Anterior cingulate cortex (tissue), 58 donors: ENCODE measurements at places on chromosomes 1 and 21.

DNA sequence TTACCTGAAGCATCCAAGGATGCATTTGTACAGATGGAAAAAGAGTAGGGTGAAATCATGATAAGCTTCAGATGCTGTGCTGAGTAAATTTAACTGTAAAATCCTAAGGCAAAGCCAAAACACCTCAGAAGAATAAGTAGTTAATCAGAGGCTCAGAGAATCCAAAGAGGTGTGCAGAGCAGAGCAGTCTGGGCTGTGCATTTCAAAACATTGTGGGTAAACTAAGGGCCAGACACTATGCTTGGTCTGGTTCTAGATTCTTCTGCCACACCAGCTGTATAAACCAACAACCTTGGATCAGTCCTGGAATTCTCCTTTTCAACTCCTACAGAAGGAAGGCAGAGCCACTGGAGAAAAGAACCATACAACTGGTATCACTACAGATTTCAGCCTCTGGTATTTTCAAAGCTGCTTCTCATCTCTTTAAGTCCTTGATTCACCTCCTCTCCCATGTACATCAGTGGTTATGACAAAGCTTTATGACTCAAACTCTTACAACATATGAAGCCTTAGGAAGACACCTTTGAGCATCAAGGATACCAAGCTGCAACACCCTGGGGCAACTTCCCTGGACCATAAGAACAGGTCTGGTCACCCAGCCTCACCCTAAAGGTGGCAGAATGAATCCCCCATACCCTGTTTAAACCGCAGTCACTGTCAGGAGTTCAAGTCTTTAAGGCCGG lies 11.6 kb upstream of the HIPK1 start:
- no peak for DNase-seq

GRCh38 chr1:83641206-83641658 lies 357.7 kb downstream of the TTLL7 start:
- DNase-seq: no peak

- no peak for DNase-seq
Measured at GRCh38 chr1:205127646-205128045, 5.9 kb upstream of the RBBP5 start.

DNA sequence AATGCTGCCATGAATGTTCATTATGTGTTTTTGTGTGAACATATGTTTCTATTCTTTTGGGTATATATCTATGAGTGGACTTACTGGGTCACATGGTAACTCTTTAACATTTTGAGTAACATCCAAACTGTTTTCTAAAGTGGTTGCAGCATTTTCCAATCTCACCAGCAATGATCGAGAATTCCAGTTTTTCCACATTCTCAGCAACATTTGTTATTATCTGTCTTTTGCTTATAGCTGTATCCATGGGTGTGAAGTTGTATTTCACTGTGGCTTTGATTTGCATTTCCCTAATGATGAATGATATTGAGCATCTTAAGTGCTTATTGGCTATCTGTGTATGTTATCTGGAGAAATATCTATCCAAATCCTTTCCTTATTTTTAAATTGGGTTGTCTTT lies 89.2 kb upstream of the SLFNL1 start:
- no peak for DNase-seq

DNA sequence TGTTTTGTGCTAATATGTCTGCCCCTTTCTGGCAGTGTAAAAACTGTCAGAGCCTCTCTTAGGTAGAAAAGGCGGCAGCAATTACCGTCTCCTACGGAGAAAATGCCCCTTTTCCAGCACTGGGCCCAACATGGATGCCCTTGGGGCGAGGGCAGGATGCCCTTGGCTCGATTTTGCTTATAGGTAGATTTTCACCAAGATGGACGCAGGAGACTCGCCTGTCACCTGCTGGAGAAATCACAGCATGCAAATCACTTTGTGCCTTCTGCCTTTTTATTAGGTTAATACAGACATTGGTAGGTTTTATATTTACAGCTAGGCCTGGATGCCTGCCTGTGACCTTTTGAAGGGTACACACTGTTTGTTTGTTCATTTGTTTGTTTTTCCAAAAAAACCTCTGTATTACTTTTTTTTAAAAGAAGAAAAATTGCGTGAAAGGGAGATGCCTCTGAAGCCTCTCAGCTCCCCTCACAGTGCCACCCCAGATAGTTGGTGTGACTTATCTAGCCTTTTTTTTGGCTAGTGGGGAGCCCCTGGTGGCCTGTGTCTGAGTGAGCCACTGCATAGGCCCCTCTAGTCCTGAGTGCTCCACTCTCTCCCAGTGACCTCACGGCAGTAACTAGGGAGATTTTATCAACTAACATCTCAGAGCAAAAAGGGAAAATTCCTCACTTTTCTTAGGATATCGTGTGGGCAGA lies 2.5 kb downstream of the ATP1B1 start:
- peak; percentile 44 for DNase-seq

DNA sequence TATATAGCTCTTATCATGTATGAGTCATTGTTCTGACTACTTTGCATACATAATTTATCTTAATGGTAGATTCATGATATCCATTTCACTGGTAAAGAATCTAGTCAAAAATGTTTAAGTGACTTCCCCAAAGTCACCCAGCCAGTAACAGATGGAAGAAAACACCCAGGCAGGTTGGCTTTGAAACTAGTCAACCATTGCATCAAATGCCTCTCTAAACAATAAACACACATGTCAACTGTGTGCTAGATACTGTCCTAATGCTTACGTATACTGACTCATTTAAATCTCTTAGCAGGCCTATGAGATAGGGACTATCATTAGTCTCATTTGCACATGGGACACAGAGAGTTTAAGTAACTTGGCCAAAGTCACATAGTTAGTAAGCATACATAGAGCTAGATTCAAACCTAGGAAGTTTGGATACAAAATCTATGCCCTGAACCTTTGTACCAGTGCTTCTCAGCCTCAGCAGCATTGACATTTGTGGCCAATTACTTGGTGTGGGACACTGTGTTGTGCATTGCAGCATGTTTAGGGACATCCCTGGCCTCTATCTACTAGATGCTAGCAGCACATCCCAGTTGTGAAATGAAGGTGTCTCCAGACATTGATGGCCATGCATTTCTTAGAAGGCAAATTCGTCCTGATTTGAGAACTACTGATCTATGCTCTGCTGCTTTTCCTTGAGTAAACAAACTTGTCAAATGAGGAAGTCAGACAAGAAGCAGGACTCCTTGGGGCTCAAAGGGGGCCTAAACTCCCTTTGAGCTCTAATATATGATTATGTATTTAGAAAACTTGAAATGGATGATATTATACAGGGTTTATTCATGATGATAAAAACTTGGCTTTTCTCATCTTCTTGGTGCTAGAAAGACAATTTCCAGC lies 316.3 kb downstream of the KCNH1 start:
- no peak for DNase-seq

GRCh38 chr1:30525971-30526651 lies 197.3 kb downstream of the MATN1 start:
- DNase-seq: no peak
